ENCODE measurements at places on chromosomes 13 and 19.

GRCh38 chr19:44689290-44690130 lies 9.4 kb upstream of the CEACAM16 start:
- peak; percentile 86 for DNase-seq
- H3K36me3 ChIP-seq, result no peaks in the 10 kb centered on the region
- H3K27ac ChIP-seq, result no peak overlapping the region
- H3K4me1 ChIP-seq, result peaks cover 2% of the 10 kb centered on the region
- H3K4me3 ChIP-seq, result peak overlapping the region; percentile 47

DNA sequence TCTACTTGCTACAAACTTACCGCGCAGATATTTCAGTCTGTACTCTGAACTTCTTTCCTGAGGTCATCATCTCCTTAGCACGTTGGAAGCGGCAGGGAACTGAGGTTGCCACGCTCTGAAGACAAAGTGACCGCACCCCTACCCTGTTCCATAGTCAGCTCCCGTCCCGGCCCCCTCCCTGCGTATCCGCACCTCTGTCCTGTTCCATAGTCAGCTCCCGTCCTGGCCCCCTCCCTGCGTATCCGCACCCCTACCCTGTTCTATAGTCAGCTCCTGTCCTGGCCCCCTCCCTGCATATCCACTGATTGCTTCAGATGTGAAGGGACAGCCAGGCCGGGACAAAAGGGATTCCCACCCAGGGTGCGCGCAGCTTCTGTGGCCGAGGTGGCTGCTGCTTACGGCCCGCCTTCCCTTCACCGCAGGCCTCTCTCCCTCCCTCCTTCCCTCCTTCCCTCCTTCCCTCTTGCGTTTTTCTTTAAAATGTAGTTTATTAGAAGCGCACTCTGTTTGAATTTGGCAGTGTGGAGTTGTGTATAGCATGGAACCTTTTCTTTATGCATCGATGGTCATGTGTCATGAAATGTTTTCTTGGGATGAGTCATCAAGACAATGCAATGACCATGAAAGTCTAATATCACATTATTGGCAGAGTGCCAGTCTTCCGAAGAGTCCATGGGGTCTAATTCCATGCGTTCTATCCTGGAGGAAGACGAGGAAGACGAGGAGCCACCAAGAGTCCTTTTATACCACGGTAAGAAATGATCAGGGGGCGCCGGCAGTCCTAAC lies 21.9 kb upstream of the NDUFS7 start:
- peaks cover 89% of the 10 kb centered on the region for H3K36me3 ChIP-seq
- H3K4me1 ChIP-seq, result no peaks in the 10 kb centered on the region
- no peak overlapping the region for H3K4me3 ChIP-seq
- H3K27ac ChIP-seq, result no peak overlapping the region
- no peaks in the 10 kb centered on the region for H3K27me3 ChIP-seq

DNA sequence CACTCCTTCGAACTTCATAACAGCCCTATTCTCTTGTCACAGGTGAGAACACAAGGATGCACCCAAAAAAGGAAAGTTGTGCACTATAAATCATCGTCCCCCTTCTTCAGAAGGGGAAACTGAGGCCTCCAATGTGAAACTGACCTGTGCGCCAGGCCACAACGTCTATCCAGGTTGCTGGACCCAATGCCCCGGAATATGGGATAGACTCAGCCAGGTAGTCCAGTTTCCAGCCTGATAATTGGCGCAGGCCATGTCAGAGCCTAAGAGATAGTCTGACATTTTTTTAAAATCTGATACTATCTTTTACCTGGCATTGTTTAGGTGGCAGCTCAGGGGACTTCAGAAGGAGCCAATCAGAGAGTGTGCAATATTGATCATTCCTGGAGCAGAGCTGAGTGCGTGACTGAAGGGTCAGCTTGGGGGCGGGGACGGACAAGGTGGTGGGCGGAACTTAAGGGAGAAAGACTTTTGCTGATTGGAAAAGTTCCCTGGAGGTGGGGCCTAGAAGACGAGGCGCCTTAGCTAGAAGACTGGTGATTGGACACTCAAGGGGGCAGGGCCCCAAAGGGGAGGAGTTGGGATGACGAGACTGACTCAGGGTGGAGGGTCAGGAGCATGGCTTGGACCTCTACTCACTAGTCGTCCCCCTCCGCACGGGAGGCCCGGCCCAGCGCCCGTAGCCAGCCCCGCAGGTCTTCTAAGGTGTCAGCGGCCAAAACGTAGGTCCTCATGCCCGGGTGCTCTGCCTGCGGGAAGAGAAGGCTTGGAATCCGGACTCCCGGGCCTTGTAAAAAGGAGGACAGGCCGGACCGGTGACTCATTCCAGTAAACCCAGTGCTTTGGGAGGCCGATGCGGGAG lies 8.5 kb downstream of the PLEKHA4 start:
- no peaks in the 10 kb centered on the region for H3K27me3 ChIP-seq
- peak; percentile 95 for DNase-seq
- peak overlapping the region; percentile 22 for H3K4me3 ChIP-seq
- no peaks in the 10 kb centered on the region for H3K4me1 ChIP-seq

GRCh38 chr13:27383104-27383921 lies 41.1 kb upstream of the GTF3A start:
- H3K36me3 ChIP-seq, result no peaks in the 10 kb centered on the region
- peak; percentile 70 for DNase-seq
- no peaks in the 10 kb centered on the region for H3K27me3 ChIP-seq
- H3K27ac ChIP-seq, result no peak overlapping the region

DNA sequence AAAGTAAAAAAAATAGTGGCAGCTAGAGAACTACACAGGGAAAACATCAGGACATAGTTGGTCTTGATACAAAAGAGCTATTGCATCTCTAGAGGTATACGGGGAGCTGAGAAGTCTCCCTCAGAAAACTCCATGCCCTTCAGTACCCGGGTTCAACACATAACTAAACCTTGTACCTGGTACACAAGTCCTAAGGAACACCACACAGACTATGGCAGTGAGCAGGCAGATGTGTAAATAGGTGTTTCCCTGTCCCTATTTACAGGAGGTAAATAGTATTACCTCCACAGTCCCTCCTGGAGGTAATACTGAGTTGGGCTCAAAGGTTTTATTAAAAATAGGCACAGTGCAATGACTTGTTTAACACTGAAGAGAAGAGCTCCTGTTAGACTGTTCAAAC lies 5.9 kb downstream of the FGF14 start:
- no peak for DNase-seq
- H3K36me3 ChIP-seq, result no peaks in the 10 kb centered on the region
- H3K27ac ChIP-seq, result no peak overlapping the region
- H3K27me3 ChIP-seq, result peaks cover 3% of the 10 kb centered on the region
- peak overlapping the region; percentile 91 for H3K4me3 ChIP-seq

GRCh38 chr13:100619940-100620339 lies 31.4 kb upstream of the GGACT start:
- no peaks in the 10 kb centered on the region for H3K4me1 ChIP-seq
- peaks cover 63% of the 10 kb centered on the region for H3K36me3 ChIP-seq
- no peak for DNase-seq
- no peaks in the 10 kb centered on the region for H3K27me3 ChIP-seq
- H3K27ac ChIP-seq, result no peak overlapping the region

- no peak overlapping the region for H3K4me3 ChIP-seq
- H3K27ac ChIP-seq, result no peak overlapping the region
- no peaks in the 10 kb centered on the region for H3K27me3 ChIP-seq
- no peak for DNase-seq
Measured at GRCh38 chr13:42732073-42732472, 49.3 kb upstream of the FAM216B start.

DNA sequence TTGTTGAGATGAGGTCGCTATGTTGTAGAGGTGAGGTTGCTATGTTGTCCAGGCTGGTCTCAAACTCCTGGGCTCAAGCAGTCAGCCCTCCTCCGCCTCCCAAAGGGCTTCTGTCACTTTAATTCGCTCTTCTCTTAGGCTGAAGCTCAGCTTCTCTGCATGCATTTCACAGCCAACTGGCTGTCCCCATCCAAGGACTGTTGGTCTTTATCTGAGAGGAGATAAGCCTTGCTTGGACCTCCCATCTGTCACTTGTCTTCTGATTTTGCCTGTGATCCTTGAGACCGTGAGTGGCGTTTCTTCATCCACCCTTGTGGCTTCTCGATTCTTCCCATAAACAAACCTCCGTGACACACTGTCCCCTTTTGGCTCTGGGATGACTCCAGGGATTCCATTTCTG lies 24.4 kb downstream of the CERS1 start:
- no peak for DNase-seq
- H3K27ac ChIP-seq, result no peak overlapping the region
- H3K4me3 ChIP-seq, result no peak overlapping the region
- H3K36me3 ChIP-seq, result peaks cover 44% of the 10 kb centered on the region
- H3K4me1 ChIP-seq, result no peaks in the 10 kb centered on the region
- no peaks in the 10 kb centered on the region for H3K27me3 ChIP-seq

DNA sequence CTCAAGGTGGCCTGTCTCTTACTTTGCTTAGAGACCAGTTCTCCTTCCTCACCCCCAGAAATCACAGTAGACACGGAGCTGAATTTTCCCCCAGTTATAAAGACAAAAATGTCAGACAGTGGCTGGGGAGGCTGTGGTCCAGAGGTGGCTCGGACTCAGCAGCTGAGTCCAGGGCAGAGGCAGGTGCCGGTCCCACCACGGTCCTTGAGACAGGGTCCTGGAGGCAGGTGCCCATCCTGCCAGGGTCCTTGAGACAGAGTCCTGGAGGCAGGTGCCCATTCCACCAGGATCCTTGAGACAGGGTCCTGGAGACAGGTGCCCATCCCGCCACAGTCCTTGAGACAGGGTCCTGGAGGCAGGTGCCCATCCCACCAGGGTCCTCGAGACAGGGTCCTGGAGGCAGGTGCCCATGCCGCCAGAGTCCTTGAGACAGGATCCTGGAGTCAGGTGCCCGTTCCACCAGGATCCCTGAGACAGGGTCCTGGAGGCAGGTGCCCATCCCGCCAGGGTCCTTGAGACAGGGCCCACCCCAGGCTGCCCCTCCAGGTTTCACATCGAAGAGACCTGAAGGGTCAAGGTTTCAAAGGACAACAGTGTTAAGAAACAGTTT lies 23.1 kb downstream of the PEPD start:
- no peak overlapping the region for H3K27ac ChIP-seq
- no peaks in the 10 kb centered on the region for H3K4me1 ChIP-seq
- no peak overlapping the region for H3K4me3 ChIP-seq

GRCh38 chr19:4518345-4519171 lies at the start of gene PLIN4:
Gene PLIN4 (minus strand): TSS chr19:4518486. CDS start chr19:4518272, 214 bp downstream.
- H3K36me3 ChIP-seq, result no peaks in the 10 kb centered on the region
- H3K27me3 ChIP-seq, result peaks cover 2% of the 10 kb centered on the region
- no peaks in the 10 kb centered on the region for H3K4me1 ChIP-seq
- DNase-seq, result peak; percentile 68
- no peak within 1 kb of the TSS for H3K27ac ChIP-seq

GRCh38 chr19:7515110-7515644 lies 726 bp upstream of the ZNF358 start:
- DNase-seq, result no peak
- H3K27ac ChIP-seq, result no peak overlapping the region
- H3K36me3 ChIP-seq, result peaks cover 13% of the 10 kb centered on the region
- peak overlapping the region; percentile 82 for H3K4me3 ChIP-seq
- H3K4me1 ChIP-seq, result 0 out of 2 replicates have a peak, but pooled peaks cover 4% of the 10 kb centered on the region
- H3K27me3 ChIP-seq, result no peaks in the 10 kb centered on the region

- DNase-seq, result peak; percentile 88
- no peak overlapping the region for H3K4me3 ChIP-seq
- H3K27ac ChIP-seq, result no peak overlapping the region
- H3K27me3 ChIP-seq, result no peaks in the 10 kb centered on the region
Measured at GRCh38 chr13:74040200-74040599, 94.0 kb downstream of the KLF12 start.

DNA sequence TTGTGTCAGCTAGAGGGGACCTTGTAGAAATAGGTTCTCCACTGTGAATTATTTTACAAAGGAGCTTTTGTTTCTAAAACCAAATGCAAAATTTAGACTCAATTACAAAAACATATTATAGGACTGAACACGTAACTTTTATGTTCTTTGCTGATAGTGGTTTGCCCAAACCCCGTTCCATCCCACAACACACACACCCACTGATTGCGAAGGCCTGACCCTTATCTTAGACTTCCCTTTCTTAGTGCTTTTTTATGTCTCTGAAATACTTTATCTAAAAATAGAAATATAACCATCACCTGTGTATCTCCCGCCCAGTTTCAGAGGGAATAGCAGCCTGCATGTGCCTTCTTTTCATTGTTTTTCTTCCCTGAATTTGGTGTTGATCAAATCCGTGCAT lies 13.0 kb downstream of the CCNA1 start:
- no peak for DNase-seq
- no peaks in the 10 kb centered on the region for H3K36me3 ChIP-seq
- no peak overlapping the region for H3K27ac ChIP-seq
- H3K4me3 ChIP-seq, result no peak overlapping the region
- no peaks in the 10 kb centered on the region for H3K27me3 ChIP-seq

DNA sequence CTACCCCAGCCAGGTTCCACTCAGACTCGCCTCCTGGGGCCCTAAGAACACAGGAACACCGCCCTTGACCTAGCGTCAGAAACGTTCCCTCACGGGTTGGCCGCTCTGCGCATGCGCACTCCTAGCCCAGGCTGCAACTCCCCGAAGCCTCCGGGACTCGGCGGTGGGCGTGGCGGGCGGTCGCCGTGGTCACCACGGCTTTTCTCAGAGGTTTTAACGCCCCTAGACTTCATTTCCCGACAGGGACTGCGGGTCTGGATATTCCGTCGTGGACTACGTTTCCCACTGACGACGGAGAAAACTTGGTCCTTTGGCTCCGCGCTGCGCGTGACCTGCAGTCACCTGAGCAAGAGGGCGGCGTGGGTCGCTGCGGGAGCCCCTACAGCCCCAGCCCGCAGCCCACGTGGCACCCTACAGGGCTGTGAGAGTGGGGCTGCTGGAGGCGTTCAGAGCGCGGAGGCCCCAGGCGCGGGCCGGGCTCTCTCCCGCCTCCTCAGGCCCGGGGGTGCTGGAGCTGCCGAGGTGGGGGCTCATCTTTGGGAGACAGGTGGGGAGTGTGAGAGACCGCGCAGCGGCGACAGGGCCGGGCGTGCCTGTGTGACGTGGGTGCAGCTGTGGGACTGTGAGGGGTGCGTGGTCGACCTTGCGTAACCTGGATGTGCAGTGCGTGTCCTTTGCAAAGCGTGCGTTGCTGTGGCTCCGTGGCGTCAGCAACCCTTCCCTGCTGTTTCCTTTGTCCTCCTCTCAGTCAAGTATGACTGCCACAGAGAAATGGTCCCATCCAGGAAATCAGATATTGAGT lies 38.0 kb upstream of the ZNF573 start:
- no peak overlapping the region for H3K27ac ChIP-seq
- H3K36me3 ChIP-seq, result peaks cover 22% of the 10 kb centered on the region
- peak; percentile 91 for DNase-seq

DNA sequence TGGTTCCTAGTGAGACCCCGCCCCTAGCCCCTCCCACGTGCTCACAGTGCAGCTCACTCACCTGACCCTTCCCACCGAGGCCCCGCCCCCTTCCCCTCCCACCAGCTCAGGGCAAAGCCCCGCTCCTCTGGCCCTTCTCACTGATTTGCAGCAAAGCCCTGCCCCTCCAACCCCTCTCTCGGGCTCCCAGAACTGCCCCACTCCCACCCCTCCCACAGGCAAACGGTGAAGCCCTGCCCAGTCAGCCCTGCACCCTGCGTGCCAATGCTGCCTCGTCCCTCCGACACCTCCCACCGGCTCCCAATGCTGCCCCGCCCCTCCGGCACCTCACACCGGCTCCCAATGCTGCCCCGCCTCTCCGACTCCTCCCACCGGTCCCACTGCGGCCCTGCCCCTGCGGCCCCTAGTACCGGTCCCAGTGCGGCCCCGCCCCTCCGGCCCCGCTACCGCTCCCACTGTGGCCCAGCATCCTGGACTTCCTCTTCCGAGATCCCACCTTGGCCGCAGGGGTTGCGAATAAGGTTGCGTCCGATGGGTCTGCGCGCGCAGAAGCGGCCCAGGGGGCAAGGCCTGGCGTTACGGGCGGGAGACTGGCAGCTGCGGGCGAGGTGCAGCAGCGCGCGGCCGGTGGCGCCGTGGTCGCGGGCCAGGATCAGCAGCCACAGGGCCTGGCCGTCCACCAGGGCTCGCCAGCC lies 834 bp downstream of the FBXO27 start:
- H3K4me3 ChIP-seq, result peak overlapping the region; percentile 82
- H3K27me3 ChIP-seq, result no peaks in the 10 kb centered on the region
- H3K36me3 ChIP-seq, result peaks cover 22% of the 10 kb centered on the region
- peak; percentile 100 for DNase-seq

Measured in H9 (cell line).